ENCODE measurements at places on chromosomes 6 and 20. TPM values are rescaled to one million over a fixed set of nuclear protein-coding genes. Genes with fewer than 3 reads are reported as not detected.
A peak's percentile ranks its signal among the peaks of the same experiment; 100 is the strongest.

The SLC2A4RG gene
- total RNA-seq = 65.9 TPM

The FAM8A1 gene
- 4.5 TPM for total RNA-seq

The TTPAL gene
- total RNA-seq = 17.8 TPM

The NHSL1 gene
- 2.7 TPM for total RNA-seq

The APOBEC2 gene
- total RNA-seq = not detected

The CABLES2 gene
- total RNA-seq = 15.2 TPM

The FRMD1 gene
- not detected for total RNA-seq

The CNPY3 gene
- 87.9 TPM for total RNA-seq

The LPIN3 gene
- 0.51 TPM for total RNA-seq

The C2 gene
- total RNA-seq = 0.97 TPM

GRCh38 chr6:54214286-54214685 is 94.0 kb upstream of the TINAG start:
- H3K27ac ChIP-seq = no peak overlapping the region
- no peaks in the 10 kb centered on the region for H3K4me1 ChIP-seq

- no peak overlapping the region for H3K27ac ChIP-seq
- no peak overlapping the region for H3K4me3 ChIP-seq
- H3K4me1 ChIP-seq = no peaks in the 10 kb centered on the region
- H3K27me3 ChIP-seq = no peaks in the 10 kb centered on the region
- DNase-seq = no peak
These were observed 19.5 kb upstream of the EDN1 start for GRCh38 chr6:12270551-12271230.

DNA sequence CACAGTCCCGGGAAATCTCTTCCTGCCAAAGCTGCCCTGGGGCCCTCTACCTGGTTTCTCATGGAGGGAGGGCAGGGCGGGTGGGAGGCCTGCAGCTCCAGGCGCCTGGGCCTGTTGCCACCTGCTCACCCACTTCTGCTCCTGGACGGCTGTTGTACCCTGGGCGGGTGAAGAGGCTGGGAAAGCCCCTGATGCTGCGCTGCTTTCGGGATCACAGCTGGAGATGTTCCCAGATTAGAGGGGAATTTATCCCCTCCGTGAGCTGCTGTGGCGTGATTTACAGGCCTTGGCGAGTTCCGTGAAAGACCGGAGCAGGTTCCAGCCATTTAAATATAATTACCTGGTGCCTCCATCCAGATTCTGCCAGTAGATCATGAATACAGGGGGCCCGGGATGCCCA is 12.3 kb upstream of the VSTM2L start:
- no peaks in the 10 kb centered on the region for H3K36me3 ChIP-seq
- no peak overlapping the region for H3K4me3 ChIP-seq
- peaks cover 3% of the 10 kb centered on the region for H3K4me1 ChIP-seq
- H3K27ac ChIP-seq = no peak overlapping the region
- DNase-seq = no peak

DNA sequence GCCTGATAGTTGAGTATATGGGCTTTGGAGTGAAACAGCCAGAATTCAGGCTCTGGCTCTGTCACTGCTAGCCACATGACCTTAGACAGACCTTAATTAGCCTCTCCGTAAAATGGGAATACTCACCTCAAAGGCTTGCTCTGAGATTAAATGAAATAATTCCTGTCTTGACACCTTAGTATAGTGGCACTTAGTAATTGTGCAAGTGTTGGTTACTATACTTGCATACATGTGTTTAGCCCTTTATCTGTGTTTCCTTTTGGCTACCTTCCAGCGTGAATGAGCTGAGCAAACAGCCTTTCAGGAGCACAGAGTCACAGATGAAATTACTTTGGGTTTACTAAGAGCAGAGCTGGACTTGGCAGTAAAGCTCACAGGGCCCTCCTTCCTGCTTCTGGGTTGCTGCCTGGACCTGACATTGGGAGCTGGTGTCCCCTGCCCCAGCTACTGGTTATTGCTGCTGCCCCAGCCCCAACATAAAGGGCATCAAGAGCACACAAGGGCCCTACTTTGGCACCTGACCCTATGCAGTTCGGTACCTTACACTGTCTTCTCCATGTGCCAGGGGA is 32.8 kb downstream of the CD164 start:
- DNase-seq = no peak
- H3K4me3 ChIP-seq = no peak overlapping the region
- H3K36me3 ChIP-seq = peaks cover 5% of the 10 kb centered on the region
- H3K27me3 ChIP-seq = no peaks in the 10 kb centered on the region
- H3K4me1 ChIP-seq = no peaks in the 10 kb centered on the region

- H3K27ac ChIP-seq = no peak overlapping the region
- H3K27me3 ChIP-seq = no peaks in the 10 kb centered on the region
- DNase-seq = no peak
- no peaks in the 10 kb centered on the region for H3K4me1 ChIP-seq
These were observed 184.2 kb downstream of the DHX35 start for GRCh38 chr20:39146394-39146793.

GRCh38 chr6:133248241-133249001 is 7.3 kb downstream of the EYA4 start:
- H3K27me3 ChIP-seq = peaks cover 4% of the 10 kb centered on the region
- H3K4me3 ChIP-seq = no peak overlapping the region
- no peak for DNase-seq

GRCh38 chr6:127266892-127267645 is 405 bp downstream of the RNF146 start:
- H3K4me1 ChIP-seq = no peaks in the 10 kb centered on the region
- no peaks in the 10 kb centered on the region for H3K36me3 ChIP-seq
- H3K4me3 ChIP-seq = peak overlapping the region; percentile 98
- no peaks in the 10 kb centered on the region for H3K27me3 ChIP-seq
- H3K27ac ChIP-seq = peak overlapping the region; percentile 87
- DNase-seq = no peak

- H3K27ac ChIP-seq = no peak overlapping the region
- H3K27me3 ChIP-seq = no peaks in the 10 kb centered on the region
- H3K4me1 ChIP-seq = no peaks in the 10 kb centered on the region
- H3K4me3 ChIP-seq = no peak overlapping the region
- DNase-seq = no peak
These were observed 68.8 kb downstream of the CDC5L start for GRCh38 chr6:44456070-44456965.

DNA sequence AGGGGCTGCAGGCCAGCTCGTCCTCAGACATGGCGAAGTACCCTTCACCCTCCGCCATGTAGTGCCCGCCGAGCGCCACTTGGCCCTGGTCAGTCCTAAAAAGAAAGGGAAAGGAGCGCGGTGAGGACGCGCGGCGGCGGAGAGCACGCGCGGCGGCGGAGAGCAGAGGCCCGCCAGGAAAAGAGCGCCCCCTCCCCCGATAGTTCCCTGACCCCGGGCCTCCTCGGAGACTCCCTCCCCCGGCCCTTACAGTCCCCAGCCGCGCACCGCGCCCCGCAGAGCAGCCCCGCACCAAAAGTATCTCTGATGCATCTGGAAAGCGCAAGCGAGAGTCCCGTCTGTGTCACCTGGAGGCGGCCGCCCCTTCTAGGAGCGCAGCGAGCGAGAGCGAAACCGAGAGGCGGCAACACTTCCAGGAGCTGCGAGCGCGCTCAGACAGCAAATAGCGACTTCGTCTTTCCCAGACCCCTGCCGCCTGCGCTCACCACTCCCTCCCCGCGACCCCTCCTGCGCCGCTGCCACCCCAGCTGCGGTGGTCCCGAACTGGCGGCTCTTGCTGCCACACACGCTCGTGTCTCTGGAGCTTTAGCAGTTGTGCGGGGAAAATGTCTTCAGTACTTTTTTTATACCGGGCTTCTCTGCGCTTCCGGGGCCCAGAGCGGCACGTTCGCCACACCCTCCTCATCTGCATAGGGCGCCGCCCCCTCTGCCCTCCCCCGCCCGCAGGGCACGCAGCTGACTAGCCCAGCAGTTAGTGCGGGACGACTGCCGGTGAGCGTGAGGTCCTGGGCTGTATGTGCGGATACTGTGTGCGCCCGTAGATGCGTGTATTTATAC is at the start of gene TENT5A:
Gene TENT5A (minus strand): TSS at position 598 of the 837 bp plus-strand sequence. CDS start 540 bp downstream, at position 58.
- no peaks in the 10 kb centered on the region for H3K36me3 ChIP-seq
- H3K27ac ChIP-seq = no peak within 1 kb of the TSS
- H3K4me1 ChIP-seq = no peaks in the 10 kb centered on the region
- DNase-seq = no peak
- peaks cover 10% of the 10 kb centered on the region for H3K27me3 ChIP-seq

DNA sequence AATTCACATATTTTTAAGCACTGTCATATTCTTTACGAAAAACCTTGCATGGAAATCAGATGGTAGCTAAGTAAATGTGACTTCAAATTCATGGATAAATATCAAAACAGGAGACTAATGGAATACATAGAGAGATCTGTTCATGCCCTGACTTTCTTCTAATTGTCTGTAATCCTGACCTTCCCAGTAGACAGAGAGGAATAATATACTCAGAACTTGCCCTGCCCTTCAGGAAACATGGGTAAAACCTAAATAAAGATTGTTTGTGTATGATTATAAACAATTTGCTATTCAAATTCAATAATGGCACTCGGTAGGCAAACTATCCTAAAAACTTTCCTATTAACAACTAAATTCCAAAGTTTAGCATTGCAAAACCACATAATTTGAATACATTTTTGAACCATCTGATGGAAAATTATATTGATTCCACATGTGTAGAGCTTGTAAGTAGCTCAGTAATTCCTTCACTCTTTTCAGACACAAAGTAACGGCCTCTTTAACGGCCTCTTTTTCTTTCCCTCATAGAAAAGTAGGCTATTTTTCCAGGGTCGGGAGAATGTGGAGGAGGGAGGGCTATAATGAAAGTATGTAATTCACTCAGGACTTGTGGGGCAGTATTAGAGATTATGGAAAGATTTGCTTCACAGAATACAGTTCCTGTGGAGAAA is 227.6 kb downstream of the ALDH8A1 start:
- H3K36me3 ChIP-seq = no peaks in the 10 kb centered on the region
- no peaks in the 10 kb centered on the region for H3K4me1 ChIP-seq
- no peak for DNase-seq

DNA sequence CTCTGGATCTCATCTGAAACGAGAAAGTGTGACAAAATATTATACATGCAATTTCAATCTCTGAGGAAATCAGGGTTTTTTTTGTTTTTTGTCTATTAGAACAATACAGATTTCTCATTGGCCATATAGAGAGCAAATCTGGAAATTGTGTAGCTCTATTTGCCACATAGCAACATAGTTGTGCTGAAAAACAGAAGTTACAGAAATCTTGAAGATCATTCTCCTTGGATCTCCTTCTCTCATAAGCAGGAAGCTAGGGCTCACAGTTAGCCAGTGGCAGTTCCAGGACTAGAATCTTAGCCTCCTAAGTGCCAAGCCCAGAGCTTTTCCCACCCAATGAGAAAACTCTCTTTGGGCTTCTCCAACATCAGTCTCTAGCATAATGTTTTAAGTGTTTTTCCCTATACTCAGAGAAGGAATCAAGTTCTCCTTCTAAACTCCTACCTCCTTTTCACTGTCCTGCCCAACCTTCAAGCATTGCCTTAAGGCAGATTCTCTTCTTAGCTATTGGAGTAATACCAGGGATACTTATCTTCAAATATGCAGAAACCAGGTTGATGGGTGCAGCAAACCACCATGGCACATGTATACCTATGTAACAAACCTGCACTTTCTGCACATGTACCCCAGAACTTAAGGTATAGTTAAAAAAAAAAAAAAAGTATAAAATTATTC is 211.6 kb downstream of the ALDH8A1 start:
- no peak for DNase-seq
- peaks cover 4% of the 10 kb centered on the region for H3K27me3 ChIP-seq
- H3K36me3 ChIP-seq = no peaks in the 10 kb centered on the region
- no peak overlapping the region for H3K27ac ChIP-seq

DNA sequence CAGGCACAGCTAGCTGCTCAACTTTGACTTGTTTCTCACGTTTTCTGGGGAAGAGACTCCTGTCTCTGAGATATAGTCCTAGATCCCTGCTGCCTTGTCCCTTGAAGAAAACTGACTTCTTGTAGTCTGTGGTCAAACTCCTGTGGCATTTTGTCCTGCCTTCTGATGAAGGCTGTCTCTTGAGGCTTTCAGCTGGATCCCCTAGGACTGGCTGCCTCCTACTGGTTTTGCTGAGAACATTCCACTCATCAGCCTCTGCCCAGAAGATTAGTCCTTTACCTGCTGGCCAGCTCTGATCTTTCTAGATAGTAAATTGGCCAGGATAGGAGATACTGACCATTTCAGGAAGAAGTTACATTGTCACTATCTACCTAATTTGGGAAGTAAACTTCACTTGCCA is 71.9 kb upstream of the CNR1 start:
- no peak overlapping the region for H3K4me3 ChIP-seq
- peaks cover 3% of the 10 kb centered on the region for H3K4me1 ChIP-seq
- H3K27ac ChIP-seq = no peak overlapping the region
- no peaks in the 10 kb centered on the region for H3K36me3 ChIP-seq

- no peaks in the 10 kb centered on the region for H3K27me3 ChIP-seq
- DNase-seq = no peak
- no peak overlapping the region for H3K27ac ChIP-seq
- no peaks in the 10 kb centered on the region for H3K36me3 ChIP-seq
- H3K4me3 ChIP-seq = no peak overlapping the region
These were observed 35.5 kb upstream of the ZNF133 start for GRCh38 chr20:18252597-18253451.

DNA sequence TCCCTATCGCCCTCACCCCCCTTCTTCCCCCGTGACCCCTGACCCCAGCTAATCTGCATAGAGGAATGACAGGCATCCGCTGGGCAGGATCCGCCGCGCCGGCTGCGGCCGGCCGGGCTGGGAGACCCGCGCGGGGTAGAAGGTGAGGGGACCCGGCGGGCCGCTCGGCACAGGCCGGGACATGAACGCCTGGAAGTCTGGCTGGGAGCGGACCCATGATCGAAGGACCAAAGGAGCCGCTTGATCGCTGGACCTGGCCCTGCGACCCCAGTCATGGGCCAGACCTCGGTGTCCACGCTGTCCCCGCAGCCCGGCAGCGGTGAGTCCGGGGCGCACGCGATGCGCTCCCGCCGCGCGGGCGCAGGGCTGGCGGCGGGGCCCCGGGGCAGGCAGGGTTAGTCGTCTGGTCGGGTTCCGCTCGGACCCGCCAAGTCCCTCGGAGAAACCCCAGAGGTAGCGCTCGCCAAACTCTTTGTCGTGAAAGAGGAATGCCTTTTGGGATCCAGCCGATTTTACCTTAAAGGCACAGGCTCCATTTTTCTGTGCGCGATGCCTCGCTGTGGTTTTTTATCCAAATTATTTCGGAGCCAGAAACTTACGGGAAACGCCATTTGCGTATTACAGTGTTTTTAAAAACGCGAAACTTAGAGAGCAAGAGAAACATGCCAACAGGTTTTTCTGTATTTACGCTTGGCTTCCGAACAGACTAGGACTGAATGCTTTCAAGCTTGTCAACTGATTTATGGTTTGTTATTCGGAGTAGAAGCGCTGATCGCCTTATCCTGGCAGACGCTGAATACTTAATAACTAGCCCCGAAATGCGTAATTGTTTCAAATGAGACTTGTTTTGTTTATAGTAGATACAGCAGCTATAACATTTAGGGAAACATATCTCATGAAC is at the start of gene PHACTR2:
Gene PHACTR2 (plus strand): TSS at position 75 of the 901 bp plus-strand sequence. CDS start 199 bp downstream, at position 274.
- H3K4me3 ChIP-seq = peak within 1 kb of the TSS; percentile 55
- no peaks in the 10 kb centered on the region for H3K36me3 ChIP-seq
- H3K27me3 ChIP-seq = peaks cover 3% of the 10 kb centered on the region
- no peaks in the 10 kb centered on the region for H3K4me1 ChIP-seq
- H3K27ac ChIP-seq = no peak within 1 kb of the TSS

GRCh38 chr6:84033523-84034451 is at the start of gene MRAP2:
Gene MRAP2, plus strand, starts transcription at chr6:84033772. Its CDS starts 21,547 bp downstream, at chr6:84055319.
- no peaks in the 10 kb centered on the region for H3K36me3 ChIP-seq
- peaks cover 3% of the 10 kb centered on the region for H3K27me3 ChIP-seq
- no peak for DNase-seq
- H3K27ac ChIP-seq = no peak within 1 kb of the TSS
